Stimulated activated CD4-positive, alpha-beta T cell treated with anti-CD3 and anti-CD28 coated beads, Interleukin-1b, Interleukin-23, amount 100 ng/mL, for 1 hour (primary cell): ENCODE measurements at places on chromosomes 4 and X.
A peak's percentile ranks its signal among the peaks of the same experiment; 100 is the strongest.

DNA sequence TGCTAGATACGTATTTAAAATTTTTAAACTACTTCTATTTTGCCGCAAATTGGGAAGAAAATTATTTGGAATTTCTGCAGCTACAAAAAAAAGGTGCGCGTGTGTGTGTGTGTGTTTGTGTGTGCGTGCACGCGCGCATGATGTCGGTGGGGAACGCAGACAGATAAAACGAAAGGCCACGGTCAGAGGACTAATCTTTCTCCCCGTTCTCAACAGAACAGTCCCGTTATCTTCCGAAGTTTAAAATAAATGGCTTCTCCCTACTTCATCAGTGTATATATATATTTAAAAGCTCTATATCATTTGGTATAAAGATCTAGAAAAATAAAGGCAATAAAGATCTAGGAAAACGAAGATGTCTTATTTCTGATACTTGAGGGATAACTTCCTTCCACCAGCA, 1.5 kb downstream of the MGARP start:
- DNase-seq, result no peak

DNA sequence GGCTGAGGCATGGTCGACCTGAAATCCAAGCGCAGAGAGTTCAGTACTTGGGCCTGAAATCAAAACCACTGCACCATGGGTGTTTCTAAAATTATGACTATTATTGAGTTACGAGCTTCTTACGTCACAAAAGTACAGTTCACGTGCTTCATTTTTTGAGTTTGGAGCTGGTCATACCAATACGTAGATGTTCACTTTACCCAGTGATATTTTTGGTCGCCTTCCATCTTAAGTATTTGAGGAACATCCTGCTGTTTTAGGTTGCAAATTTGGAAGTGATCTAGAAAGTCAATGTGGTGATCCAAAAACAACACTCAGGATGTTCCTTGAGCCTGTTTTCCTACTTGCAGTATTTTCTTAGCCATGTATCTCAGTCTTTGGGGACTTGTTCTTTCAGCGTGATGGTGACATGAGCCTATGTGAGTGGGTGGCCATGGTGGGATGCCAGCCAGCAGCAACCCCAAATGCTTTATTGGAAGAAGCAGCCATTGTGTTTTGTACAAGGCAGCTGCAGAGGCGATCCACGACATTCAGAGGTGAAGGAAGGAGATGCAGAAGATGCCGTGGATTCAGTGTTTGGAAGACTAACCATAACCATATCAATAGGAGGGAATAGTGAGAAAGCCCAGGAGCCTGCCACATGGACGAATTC, 28.7 kb downstream of the LDB2 start:
- no peak for DNase-seq

GRCh38 chr4:156503119-156503518, 468.5 kb downstream of the PDGFC start:
- no peak for DNase-seq

DNA sequence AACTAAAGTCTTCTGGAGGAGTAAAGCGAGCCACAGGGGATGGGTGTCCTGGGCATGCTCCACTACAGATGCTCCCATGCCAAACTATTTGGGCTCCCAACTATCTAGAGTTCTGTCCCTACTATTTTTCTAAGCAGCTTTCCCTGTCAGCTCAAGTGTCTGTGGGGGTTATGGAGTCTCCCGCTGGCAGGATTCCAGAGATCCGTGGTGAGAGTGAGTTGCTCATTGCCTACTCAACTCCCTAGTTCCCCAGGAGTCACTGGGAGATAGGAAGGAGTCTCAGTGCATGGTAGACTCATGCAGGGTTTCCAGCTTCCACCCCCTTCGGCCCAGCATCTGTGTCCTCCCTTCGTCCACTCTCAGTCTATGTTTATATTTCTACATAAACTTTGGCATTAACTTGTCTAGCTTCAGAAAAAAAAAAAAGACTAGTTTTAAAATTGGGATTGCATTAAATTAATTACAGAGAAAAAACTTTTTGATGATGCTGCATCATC, 55.1 kb upstream of the INPP4B start:
- DNase-seq, result no peak

DNA sequence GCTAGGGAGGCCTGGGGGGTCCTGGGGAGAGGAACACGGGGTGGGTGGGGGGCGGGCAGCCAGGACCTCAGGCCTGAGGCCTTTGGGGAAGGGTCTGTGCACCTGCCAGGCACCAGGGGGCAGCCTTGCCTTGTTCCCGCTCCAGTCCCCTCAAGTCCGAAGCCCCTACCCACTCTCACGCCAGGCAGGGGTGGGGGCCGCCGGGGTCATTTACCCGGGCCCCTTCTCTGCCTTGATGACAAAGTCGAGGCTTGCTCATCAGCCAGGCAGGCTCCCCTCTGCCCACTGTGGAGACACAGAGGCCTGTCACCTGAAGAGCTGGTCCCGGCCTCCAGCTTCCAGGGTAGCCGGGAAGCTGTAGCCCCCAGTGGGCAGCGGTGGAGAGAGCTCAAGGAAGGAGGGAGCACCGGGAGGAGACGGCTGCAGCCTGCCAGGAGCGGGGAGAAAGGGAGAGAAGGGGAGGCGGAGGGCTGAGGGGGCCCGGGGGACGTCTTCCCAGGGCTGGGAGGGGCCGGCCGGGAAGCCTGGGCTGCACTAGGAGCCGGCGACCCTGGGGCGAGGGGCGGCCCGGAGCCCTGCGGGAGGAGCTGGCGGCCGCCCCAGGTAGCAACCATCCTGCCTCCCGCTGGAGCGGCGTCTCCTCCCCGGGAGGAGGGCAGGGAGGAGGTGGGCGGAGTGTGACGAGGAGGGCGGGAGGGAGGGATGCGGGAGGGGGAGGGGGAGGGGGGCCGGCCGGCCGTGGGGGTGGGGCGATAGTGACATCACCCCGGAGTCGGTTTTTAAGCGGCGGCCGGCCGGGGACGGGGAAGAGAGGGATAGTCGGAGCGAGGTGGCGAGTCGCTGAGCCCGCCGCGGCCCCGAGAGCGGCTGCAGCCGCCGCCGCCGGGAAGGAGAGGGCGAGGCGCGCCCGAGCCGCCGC, at the start of gene SLC6A8:
Gene SLC6A8 (plus strand): TSS at position 806 of the 919 bp plus-strand sequence. CDS start 649 bp downstream, outside the sequence.
- no peak for DNase-seq

- no peak for DNase-seq
Measured at GRCh38 chr4:151541389-151542071, 132.6 kb downstream of the FHIP1A start.

DNA sequence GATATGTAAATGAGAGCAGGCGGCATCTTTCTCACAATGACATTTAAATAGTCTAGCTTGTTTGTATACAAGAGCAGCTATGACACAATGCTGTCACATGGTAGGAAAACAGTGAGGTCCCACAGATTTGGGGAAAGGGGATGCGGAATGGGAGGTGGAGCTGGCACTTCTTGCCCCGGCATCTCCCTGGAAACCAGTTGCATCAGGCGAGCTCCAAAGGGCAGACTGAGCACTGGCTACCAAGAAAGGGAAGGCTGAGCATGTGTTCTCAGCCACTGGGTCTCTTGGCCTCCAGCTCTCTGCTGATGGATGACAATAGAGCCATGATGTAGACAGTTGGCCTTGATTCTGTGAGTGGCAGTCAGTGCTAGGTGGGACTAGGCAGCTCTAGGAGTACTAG, 109.0 kb downstream of the UCHL1 start:
- no peak for DNase-seq

DNA sequence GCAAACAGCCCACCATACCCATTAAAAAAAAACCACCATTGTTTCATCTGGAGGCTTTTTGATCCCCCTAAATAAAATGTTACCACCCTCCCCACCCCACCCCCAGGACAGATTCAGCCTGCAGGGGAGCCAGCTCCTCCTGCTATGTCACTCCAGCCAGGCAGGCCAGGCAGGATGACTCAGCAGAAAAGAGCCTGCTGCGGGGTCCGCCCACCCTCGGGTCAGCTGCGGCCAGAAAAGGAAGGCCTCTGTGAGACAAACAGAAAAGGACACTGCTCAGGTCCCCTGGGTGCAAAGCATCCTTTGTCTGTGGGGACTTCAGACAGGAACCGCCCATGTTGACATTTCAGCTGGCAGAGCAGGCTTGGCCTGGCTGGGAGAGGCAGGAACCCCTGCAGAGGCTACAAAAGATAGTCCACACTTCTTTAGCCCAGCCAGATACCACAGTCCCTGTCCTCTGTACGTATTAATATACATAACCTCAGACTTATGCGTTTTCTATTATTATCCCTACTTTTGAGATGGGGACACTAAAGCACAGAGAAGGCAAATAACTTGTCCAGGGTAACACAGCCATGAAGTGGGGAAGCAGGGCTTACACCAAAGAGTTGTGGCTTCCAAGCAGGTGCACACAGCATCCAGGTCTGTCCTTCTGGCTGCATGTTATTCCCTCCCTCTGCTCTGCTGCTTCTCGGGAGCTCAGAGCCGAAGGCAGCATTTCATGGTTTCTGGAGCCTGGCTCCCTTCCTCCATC, 147.7 kb downstream of the CPEB2 start:
- no peak for DNase-seq

GRCh38 chr4:174429701-174430410, 92.4 kb downstream of the HPGD start:
- DNase-seq, result no peak

GRCh38 chr4:176298664-176299063, 21.1 kb upstream of the SPCS3 start:
- DNase-seq, result no peak

- no peak for DNase-seq
Measured at GRCh38 chr4:13989501-13989900, 362.0 kb upstream of the BOD1L1 start.

- DNase-seq, result no peak
Measured at GRCh38 chr4:55127053-55127452, 1.7 kb upstream of the KDR start.

GRCh38 chr4:74590476-74590875, 145.5 kb downstream of the AREG start:
- DNase-seq, result no peak

DNA sequence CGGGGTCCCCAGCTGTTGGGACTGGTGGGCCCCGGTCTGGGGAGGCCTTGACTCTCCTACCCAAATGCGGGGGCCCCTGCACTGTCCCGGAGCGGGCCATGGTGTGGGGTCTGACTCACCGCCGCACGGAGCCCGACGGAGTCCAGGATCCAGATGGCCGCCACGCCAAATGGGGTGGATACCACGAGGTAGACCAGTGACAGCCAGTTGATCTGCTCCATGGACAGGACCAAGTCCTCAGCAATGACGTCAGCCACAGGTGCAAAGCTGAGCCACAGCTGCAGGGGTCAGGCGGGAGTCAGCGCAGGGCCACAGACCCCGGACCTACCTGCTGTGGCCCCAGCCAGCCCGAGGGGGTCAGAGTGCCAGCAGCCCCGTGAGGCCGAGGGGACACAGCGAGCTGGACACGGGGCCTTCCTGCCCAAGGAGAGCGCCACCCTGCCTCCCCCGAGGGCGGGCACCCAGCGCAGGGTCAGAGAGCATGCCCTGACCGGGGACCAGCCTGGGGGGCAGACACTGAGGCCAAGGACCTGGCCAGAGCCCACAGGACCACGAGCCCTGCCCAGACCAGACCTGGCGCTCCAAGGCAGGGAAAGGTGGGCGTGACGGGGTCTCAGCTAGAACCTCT, 2.4 kb downstream of the SLC49A3 start:
- no peak for DNase-seq

- DNase-seq, result no peak
Measured at GRCh38 chr4:26110493-26110892, 196.5 kb downstream of the SMIM20 start.

DNA sequence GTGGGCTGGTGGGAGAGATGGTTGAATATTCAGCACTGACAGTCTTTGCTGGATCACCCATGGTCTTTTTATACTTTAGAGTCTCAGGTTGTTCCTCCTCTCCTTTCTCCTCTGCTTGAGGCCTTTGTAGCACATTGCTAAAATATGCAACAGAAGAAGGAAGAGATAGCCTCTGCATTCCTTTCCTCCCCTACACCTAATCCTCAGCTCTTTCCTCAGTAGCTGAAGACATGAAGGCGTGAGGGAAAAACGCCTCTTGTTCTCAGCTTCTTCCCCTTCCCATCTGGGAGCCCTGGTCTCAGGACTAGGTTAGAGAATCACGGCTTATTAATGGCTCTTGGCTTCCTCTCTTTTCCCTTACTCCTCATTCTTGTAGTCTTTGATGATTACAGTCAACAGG, 76.8 kb downstream of the RNF150 start:
- no peak for DNase-seq

DNA sequence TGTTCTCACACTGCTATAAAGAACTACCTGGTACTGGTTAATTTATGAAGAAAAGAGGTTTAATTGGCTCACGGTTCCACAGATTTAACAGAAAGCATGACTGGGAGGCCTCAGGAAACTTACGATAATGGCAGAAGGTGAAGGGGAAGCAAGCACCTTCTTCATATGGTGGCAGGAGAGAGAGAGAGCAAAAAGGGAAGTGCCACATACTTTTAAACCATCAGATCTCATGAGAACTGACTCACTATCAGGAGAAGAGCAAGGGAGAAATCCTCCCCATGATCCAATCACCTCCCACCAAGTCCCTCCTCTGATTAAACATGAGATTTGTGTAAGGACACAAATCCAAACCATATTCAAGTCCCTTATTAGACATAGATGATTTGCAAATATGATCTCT, 12.3 kb upstream of the RAP2C start:
- DNase-seq, result no peak

DNA sequence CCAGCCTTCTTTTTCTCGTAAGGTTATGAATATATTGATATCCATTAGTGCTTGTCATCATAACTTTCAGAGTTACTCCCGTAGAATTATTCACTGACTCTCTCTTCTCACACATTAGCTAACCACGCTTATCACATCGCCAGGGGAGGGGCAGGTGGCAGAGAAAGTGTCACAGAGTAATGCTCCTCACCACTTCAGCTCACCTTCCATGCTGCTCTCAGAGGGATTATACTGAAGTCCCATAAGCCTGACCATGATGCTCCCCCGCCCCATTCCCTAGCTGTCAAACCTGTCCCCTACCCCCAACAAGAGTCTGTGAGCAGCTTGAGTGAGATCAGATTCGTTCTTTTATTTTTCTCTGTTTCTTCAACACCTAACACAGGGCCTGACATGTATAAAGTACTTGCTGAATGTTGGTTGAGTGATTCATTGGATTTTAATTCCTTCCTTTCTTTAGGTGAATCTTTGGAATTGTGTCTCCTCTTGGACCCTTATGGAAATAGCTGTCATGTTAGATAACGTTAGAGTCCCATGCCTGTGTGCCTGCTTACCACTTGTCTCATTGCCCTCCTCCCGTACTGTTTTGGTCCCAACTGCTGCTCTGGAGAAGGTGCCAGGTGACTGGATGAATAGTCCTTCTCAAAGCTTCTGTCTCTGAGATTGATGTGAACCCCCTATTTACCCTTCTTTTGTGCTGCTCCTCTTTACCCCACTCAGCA, 55.1 kb downstream of the RS1 start:
- DNase-seq, result no peak

DNA sequence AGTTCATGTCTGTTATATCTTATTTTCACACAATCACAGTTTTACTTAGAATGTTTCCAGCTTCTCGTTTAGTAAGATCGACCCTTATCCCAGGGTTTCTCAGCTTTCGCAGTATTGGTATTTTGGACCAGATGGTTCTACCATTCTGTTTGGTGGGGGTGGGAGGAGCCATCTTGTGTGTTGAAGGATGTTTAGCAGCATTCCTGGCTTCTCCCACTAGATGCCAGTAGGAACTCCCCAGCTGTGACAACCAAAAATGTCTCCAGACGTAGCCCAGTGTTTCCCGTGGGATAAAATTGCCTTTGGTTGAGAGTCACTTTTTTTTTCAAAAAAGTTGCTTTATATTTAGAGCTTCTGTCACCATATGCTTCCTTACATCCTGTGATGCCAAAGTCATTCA, 90.9 kb upstream of the TLR2 start:
- DNase-seq, result no peak

GRCh38 chrX:137044893-137045292, 11.1 kb upstream of the GPR101 start:
- no peak for DNase-seq

GRCh38 chr4:2290974-2291704, 29.2 kb upstream of the MXD4 start:
- DNase-seq, result peak; percentile 45

GRCh38 chr4:1195109-1195671, 22.8 kb upstream of the SPON2 start:
- no peak for DNase-seq
